ENCODE measurements at places on chromosomes 3 and 15.

- DNase-seq: no peak
Observed at GRCh38 chr3:184524981-184525336, 36.6 kb upstream of the EPHB3 start.

GRCh38 chr3:30738605-30739004 lies 132.2 kb downstream of the TGFBR2 start:
- DNase-seq: no peak

DNA sequence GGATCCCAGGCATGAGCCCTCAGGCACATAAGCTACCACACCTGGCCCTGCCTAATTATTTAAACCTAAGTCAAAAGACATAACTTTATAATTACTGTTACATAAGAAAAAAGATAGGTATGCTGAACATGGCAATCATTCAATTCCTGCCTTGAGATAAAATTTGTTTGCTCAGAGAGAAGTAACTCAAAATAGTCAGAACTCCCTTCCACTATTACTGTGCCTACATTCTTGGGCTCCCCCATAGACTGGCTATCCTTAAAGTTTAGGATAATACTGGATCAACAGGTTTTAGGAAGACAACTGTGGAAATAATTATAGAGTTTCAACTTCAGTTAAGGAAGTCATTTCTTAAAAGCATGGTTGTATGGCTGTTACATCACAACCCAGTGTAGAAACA lies 9.9 kb downstream of the WDR53 start:
- DNase-seq: no peak

DNA sequence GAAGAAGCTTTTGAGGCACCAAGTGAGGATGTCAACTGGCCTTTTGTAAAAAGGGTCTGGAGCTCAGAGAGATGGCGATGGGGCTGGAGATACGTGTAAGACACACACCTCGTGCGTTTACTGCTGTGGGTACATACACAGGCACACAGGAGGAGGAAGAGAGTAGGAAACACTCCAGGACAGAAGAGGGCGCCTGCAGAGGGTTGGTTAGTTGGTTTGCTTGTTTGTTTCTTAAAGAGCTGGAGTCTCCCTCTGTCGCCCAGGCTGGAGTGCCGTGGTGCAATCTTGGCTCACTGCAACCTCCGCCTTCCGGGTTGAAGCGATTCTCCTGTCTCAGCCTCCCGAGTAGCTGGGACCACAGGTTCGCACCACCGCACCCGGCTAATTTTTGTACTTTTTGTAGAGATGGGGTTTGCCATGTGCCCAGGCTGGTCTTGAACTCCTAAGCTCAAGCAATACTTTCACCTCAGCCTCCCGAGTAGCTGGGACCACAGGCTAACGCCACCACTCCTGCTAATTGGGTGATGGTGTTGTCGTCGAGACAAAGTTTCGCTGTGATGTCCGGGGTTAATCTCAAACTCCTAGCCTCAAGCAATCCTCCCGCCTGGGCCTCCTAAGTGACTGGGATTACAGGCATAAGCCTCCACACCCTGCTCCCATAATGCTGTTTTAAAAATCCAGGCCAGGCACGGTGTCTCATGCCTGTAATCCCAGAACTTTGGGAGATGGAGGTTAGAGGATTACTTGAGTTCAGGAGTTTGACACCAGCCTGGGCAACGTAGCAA lies 1.3 kb upstream of the PRR20G start:
- no peak for DNase-seq

DNA sequence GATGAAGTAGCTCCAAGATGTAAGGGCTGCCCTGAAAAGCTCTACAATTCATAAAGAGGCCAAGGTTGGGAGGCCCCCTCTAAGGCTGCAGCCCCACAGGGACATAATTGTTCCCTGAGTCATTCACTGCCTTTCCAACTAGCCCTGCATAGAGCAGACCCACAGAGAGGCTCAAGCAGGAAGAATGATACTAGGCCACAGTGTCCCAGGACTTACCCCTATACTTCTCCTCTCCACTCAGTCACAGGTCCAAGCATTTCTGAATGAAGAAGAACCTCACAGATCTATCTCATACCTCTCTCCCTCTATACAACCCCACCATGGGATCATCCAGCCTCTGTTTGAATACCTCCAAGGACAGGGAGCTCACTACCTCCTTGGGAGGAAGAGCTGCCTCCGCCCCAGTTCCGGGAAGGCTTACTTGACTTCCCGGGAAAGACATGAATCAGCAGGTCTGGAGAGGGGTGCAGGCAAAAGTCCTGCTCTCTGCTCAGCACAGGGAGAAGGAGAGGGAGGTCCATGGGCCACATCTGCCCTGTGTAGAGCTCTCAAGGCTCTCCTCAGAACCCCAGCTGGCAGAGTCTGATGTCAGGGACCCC lies 6.9 kb upstream of the SKIC8 start:
- DNase-seq: no peak

DNA sequence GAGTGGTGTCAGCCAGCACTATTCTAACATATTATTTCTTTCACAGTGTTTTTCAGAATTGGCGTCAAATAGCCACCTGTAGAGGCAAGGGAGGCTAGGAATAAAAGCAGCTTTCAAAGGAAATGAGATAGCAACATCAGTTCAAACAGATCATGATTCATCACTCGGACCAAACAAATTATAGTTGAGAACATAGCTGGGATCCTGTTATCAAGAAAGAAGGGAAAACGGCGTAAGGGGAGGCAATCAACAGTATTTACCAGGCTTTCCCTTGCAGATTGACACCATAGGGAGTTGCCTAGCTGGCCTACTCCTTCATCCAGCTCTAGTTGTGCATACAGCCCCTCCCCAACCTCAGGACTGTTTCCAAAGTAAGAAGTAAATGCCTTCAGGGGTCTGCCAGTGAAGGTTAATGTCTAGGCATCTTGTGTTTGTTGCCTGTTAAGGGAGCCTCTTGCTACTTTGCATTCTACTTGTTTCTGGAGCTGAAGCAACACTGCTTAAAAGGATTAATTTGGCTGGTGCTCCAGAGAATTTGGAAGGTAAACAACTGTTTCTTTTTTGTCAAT lies 286.5 kb downstream of the NSUN3 start:
- no peak for DNase-seq

GRCh38 chr15:97993310-97993738 lies 32.8 kb downstream of the ARRDC4 start:
- DNase-seq: no peak

DNA sequence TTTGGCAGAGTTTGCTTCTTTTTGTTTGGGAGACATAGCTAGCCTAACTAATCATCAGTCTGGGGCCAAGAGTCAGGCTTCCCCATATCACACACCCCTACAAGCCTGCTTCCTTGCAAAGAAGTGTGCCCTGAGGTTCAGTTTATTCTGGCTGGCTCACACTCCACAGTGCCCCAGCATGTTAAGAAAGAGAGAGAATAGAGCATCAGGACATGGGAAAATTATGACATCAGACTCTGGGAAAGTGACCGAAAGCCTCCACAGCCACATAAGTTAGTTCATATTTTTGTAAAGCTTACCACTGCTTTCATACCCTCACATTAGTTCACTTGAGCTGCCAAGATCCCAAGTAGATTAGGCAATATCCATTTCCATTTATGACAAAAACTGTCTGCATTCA lies 63.0 kb upstream of the CFAP161 start:
- no peak for DNase-seq

Data from effector CD4-positive, alpha-beta T cell (primary cell).